ENCODE measurements at places on chromosomes 16 and 17.

- no peak for DNase-seq
Observed at GRCh38 chr16:85390511-85391174, 222.5 kb upstream of the GSE1 start.

GRCh38 chr17:9232591-9233270 is 211.4 kb downstream of the NTN1 start:
- no peak for DNase-seq

- DNase-seq = peak; percentile 56
Observed at GRCh38 chr16:28211758-28212531, at the start of gene XPO6. Gene XPO6, minus strand, starts transcription at chr16:28211965. Its CDS starts 597 bp downstream, at chr16:28211368.

- no peak for DNase-seq
Observed at GRCh38 chr16:12587646-12588277, 215.9 kb downstream of the CPPED1 start.

DNA sequence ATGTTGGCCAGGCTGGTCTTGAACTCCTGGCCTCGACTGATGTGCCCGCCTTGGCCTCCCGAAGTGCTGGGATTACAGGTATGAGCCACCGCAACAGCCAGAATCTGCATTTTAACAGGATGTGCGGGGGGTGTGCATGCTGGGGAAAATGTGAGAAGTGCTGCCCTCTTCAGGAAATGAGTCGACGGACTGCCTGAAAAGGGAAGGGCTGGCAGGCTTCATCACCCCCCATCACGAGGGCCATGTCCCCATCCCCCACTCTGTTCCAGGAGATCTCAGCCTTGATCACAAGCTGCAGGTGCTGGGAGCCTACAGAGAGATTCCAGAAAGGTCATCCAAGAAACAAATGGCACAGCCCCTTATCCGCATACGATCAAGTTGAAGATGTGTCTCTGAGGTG is 195.3 kb upstream of the RPL38 start:
- DNase-seq = peak; percentile 45

DNA sequence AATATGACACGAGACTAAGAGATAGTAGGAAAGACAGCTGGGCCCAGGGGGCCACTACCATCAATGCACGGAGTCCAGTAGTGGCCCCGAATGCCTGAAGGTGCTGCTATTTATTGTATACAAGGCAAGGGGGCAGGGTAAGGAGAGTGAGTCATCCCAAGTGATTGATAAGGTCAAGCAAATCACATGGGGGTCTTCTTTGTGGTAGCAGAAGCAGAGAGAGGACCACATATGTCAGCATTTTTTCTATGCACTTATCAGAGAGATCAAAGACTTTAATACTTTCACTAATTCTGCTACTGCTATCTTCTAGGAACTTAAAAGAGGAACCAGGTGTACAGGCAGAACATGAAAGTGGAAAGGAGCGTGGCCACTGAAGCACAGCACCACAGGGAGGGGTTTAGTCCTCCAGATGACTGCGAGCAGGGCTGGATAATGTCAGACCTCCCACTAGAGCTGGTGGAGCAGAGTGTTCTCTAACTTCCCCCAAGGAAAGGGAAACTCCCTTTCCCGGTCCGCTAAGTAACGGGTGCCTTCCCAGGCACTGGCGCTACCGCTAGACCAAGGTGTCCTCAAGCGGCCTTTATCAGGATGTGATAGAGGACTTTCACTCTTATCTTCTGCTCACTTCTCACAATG is 26.4 kb upstream of the ARL4D start:
- DNase-seq = no peak

DNA sequence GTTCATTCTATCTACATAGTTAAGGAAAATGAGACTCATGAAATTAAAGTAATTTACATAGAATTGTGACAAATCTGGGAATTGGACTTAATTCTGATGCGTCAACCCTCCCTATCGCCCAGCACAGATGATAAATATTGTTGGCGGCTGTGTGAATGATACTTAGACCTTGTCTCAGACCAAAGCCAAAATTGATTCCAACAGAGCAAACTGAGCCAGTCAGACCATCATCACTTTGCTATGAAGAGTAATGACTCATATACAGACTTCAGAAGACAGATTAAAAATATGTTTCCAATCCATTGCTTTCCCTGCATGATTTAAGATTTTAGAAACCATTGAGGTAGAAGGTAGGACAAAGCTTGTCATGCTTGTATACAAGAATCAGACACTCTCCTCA is 1156.7 kb upstream of the CDH8 start:
- DNase-seq = no peak

GRCh38 chr17:50172130-50172529 is 6.3 kb downstream of the SGCA start:
- no peak for DNase-seq

DNA sequence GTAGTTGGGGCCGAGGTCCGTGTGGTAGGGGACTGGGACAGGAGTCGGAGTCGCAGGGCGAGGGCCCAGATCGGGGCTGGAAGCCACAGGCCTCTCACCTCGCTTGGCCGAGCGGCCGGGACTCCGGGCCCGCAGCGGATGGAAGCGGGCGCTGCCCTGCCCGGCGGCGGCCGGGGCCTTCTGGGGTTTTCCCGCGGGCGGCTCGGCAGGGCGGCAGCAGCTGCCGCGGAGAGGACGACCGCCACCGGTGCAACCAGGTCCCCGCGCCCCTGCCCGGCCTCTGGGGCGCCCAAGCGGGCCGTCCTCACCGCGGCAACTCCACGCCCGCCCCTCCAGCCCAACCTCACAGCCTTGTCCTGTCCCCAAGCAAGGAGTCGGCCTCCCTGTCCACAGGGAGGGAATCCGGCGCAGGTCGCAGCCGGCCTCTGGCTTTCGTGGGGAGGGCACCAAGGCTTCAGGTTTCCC is 15.6 kb upstream of the UTP6 start:
- DNase-seq = no peak

DNA sequence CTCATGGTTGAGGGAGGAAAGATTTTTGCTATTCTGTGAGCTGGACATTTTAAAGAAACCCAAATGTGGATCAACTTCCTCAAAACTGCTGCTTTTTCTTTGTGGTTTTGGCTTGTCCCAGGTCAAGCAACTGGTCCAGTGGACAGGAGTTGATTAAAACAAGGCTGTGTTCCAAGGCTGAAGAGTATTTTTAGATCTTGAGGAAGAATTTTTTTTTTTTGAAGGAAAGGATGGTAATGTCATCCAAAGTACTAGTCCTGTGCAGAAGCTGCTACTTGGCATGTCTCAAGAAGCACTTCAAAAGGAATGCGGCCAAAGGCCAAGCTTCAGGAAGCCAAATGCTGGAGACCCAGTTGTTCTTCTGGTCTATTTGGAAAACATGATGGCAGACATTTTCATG is 8.0 kb upstream of the MYH2 start:
- DNase-seq = no peak

- DNase-seq = peak; percentile 71
Observed at GRCh38 chr17:28878981-28879380, 18.6 kb downstream of the FLOT2 start.

DNA sequence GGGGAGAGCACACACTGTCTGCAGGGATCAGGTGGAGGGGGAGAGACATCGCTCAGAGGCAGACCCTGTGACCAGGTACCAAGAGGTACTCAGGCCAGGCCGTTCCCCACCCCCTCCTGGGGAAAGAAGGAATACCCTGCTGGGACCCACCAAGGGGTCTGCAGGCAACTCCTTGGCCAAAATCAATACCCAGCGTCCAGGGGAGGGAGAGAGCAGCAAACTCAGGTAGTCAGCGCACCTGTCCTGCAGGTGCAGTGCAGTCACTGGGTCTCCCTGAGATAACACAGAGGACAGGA is 57.5 kb upstream of the DOC2B start:
- DNase-seq = no peak

GRCh38 chr17:76561799-76562268 is 22.0 kb downstream of the PRCD start:
- no peak for DNase-seq

DNA sequence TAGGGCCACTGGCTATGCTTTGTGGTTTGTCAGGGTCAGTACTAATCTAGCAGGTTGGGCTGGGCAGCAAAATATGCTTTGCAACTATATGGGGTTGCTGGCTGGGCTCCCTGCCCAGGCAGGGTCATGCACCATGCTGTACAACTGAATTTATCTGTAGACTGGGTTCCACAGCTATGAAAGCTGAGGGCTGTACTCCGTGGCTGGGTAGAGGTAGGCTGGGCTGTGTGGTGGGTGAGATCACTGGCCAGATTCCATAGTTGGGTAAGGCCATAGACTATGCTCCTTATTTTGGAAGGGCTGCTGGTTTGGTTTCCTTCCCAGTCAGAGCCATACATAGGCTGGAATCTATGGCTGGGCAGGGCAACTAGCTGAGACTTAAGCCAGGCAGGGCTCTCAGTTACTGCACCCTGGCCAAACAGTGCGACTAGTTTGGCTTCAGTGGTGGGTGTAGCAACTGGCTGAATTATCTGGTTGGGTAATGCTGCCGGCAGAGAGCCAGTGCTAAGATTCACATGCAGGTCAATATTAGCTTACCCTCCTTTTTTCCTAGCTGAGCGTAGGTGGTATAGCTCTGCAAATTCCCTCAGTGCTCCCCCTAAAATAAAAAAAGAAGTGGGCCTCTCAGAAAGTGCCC is 769.1 kb upstream of the CDH8 start:
- no peak for DNase-seq

- DNase-seq = no peak
Observed at GRCh38 chr16:73683804-73684203, 612.8 kb upstream of the PSMD7 start.

DNA sequence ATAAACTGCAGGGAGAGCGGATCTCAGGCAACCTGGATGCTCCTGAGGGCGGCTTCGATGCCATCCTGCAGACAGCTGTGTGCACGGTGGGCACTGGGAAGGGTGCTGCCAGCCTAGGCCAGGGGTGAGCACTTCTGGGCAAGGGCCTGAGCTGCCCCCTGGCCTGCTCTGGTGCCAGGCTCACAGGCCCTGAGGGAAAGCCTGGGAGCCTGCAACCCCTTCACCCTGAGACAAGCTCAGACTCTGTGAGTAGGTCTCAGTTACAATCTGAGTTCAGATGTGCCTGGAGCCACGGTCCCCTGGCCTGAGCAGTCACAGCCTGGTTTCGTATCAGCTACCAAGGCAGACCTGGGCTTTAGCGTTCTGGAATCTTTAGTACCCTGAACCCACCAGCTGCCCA is 8.1 kb downstream of the ITGB4 start:
- DNase-seq = no peak

DNA sequence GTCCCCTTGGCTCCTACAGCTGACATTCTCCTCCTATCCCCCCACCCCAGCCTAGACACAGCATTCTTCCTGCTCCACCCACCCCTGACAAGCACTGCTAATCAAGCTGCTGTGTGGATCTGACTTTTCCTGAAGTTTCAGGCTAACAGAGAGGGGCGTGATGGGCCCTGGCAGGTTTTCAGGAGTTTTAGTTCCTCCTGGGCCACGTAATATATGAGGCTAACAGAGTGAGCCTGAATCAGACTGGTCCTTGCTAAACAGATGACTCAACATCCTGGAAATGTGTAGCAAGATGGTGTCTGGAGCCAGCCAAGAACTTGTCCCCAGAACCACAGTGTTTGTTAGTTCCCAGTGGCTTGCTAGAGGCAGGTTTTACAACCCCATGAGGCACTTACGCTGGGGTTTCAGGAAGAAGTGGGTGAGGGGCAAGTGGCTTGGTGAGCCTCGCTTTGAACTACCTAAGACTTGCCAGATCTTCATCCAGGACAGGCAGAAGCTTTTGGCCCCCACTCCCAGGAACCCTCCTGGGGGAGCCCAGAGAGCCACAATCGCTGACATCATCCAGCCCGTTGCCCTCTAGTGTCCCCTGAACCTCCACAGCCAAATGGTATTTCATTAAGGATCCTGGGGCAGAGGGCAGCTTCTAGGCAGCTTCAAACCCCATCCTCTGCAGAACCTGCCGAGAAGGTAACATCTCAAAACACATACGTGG is 15.9 kb downstream of the TMEM92 start:
- no peak for DNase-seq

GRCh38 chr16:75222271-75222783 is 3.5 kb downstream of the CTRB1 start:
- DNase-seq = no peak

DNA sequence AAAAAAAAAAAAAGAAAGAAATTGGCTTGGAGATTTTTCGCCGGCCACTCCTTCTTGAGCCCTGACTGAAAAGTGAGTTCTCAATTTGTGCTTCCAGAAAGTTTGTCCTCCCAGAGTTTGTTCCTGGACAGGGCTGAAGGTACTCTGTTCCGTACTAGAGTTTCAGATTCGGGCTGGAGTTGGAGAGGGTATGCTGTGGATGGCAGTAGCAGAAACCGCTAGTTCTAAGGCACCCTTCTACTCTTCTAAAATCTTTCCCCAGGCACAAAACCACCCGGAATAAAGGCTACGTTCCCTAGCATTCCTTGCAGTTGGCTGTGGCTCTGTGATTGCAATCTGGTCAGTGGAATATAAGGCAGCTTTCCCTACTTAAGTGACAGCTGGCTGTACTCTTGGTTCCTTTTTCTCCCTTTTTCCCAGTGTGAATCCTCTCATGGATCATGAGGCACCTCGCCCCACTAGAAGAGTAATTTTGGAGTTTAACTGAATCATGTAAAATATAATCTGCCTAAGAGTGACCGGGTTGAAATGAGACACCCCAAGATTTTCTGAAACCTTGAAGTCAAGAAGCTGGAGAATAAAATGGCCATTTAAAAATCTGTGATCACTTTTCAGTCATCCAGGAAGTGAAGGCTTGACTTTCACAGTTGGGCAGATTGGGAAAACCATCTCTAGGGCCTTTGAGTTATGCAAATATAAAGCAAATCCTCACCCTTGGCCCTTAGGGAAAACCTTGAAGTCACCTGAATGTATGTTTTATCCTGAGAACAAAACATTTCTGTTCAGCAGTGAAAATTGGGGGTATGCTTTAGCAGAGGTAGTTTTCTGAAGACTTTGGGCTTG is 901 bp upstream of the HEATR6 start:
- no peak for DNase-seq

GRCh38 chr16:8676160-8676547 is 1.7 kb downstream of the ABAT start:
- DNase-seq = no peak

- no peak for DNase-seq
Observed at GRCh38 chr17:73545109-73546032, 98.9 kb downstream of the SDK2 start.

DNA sequence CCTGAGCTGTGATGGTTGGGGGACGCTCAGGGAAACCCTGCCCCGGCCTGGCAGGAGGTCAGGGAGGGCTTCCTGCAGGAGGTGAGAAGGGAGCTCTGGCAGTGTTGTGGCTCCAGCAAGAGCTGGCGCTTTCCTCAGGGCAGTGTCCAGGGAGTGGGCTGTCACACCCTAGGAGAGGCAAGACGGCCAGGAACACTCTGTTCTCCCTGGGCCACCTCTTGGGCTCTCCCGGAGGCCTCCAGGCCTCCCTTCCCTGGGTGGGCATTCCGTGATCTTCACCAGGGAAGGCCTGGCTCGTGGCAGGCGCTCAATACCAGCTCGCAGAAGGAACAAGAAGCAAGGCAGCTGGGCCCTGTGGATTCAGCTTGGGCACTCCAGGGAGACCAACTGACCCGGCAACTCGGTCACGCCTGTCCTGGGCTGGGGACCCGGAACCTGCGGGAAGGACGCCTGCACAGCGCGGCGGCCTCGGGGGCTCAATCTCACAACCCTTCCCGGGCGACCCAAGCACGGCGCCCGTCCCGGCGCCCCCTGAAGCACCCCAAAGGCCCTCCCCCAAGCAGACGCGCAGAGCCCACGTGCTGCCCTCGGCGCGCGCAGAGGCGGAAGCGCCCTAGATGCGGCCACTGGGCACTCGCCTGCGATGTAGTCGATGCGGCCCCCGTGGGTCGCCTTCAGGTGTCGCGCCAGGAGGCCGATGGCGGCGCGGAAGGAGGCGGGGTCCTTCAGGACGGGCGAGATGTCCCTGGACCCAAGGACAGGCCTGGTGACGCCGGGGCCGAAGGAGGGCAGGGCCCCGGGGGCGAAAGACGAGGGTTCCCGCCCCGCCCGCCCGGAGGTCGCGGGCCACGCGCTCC is 588 bp downstream of the APRT start:
- no peak for DNase-seq
